Non-pigmented ciliary epithelial cell (primary cell): ENCODE measurements at places on chromosomes 5 and 9.
A peak's percentile ranks its signal among the peaks of the same experiment; 100 is the strongest.

GRCh38 chr5:34584165-34584564 lies 72.0 kb upstream of the RAI14 start:
- no peak for DNase-seq

DNA sequence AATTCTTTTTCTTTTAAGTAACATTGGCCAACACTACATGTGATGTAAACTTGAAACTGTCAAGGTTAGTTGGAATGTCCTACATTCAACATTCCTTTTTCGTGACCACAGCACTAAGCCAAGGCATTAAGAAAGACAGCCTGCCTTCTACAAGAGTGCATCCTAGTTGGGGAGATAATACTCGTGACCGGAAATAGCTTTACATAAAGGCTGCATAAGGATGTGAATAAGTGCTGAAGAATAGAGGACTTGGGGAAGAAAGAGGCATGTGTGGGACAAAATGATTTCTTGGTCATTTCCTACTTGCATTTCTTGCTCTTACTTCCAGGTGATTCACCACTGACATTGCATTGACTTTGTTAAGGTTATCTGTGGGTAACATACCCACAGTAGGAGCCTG lies 282.0 kb downstream of the DMRT2 start:
- DNase-seq: no peak

GRCh38 chr5:57085306-57086081 lies 88.4 kb upstream of the GPBP1 start:
- DNase-seq: no peak

- DNase-seq: no peak
Measured at GRCh38 chr5:14068136-14068535, 75.0 kb upstream of the TRIO start.

GRCh38 chr9:98555651-98556465 lies 152.9 kb downstream of the GABBR2 start:
- no peak for DNase-seq

- no peak for DNase-seq
Measured at GRCh38 chr5:123454259-123454911, 31.2 kb upstream of the CEP120 start.

GRCh38 chr5:16350816-16351215 lies 114.8 kb downstream of the ZNF622 start:
- DNase-seq: no peak

- no peak for DNase-seq
Measured at GRCh38 chr5:101991486-101991885, 304.6 kb downstream of the SLCO4C1 start.

DNA sequence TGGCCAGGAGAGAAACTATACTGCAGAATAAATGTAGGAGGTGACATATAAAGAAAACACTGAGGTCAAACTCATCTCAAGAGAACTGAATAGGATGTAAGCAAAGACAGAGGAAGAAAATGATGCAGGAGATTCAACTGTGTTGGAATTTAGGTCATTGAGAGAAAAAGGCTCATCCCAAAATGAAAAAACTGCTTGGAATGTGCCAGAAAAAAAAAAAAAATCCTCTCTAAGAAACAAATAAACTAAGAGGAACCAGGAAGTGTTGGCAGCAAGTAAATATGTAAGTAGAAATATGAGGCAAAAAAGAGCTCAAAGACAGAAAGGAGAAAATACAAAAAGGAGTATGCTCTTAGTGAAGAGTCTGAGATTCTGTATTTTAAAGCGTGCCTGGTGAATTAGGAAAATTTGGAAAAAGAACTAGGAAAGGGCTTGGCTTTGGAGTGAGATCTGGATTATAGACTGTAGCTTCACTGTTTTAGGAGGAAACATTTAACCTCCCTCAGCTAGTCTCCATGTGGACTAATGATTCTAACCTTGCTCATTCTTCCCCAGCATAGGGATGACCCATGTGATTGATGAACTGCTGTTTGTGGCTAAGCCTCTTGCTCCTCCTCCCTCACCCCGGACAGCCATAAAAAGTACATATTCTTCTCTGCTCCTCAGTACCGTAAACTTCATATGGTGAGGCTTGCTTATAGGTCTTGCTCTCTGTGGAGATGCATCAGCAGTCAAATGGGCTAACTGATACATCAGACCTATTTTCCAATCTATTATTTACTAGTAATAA lies 185.6 kb upstream of the POU5F2 start:
- no peak for DNase-seq

GRCh38 chr5:158801268-158801667 lies 298.4 kb downstream of the EBF1 start:
- DNase-seq: no peak

- DNase-seq: no peak
Measured at GRCh38 chr9:136977223-136977622, at the start of gene PTGDS. Gene PTGDS (plus strand): TSS chr9:136977504. CDS start chr9:136977579, 75 bp downstream.

DNA sequence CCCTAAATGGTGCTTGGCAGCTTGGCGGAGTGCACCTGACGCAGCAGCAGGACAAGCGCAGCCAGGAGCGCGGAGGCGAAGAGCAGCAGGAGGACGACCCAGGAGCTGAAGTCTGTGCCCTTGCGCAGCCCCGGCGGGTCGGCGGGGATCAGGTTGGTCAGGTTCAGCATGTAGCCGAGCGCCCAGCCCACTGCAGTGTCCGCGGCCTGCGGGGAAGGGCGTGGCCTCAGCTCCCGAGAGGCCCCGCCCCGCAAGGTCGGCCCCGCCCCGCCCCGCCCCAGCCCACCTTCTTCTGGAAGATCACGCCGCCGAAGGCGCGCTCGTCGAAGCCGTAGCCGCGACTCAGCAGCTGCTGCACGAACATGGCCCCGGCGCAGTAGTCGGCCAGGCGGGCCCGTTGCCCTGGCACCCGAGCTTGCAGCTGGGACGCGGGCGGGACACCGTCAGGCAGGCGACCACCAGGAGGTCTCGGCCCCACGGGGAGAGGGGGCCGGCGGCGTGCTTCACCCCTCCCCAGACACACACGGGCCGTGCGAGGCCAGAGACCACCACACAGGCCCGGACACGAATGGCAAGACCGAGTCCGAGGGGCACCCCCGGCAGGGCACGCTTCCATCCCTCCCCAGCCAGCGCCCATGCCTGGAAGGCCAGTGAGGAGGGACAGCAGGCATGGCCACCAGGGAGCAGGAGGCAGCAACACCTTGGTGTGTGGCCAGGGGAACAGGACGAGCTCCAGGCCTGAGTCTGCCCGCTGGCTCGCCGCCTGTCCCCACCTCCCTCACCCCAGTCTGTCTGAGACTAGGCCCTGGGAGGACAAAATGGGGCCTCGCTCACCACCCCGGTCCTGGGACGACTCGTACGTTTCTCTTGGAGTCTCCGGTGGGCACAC lies 2.9 kb upstream of the NPDC1 start:
- DNase-seq: no peak

DNA sequence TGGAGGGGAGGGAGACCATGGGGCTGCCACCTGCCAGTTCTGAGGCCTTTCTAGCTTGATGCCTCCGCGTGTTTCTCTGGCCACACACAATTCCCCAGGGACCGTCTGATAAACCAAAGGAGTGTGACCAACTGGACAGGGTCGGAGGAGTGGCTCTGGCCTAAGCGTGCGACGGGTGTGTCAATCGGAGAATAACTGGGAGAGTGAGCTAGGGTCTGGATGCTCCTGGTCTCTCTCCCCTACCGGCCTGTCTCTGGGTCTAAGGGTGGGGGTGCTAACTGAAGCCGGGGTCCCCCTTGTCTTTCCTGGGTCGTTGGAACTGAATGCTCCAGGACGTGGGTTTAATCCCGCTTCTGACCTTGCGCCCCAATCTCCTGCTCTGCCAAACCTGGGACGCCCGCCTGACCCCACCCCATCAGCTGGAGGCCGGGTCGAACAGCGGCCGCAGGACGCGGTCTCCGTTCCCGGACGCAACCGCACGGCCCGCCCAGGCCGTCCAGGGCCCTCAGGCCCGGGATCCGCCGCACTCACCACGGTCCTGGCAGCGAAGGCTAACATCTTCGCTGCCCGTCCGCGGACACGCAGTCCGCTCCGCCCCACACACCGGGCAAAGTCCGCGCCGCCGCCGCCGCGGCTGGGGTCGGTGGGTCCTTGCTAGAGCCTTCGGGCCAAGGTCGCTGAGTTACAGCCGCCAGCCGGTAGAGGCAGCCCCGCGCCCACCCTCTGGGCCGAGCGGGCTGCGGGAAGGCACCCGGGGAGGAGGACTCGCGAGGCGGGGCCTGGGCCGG lies 447 bp downstream of the CRAT start:
- DNase-seq: no peak

DNA sequence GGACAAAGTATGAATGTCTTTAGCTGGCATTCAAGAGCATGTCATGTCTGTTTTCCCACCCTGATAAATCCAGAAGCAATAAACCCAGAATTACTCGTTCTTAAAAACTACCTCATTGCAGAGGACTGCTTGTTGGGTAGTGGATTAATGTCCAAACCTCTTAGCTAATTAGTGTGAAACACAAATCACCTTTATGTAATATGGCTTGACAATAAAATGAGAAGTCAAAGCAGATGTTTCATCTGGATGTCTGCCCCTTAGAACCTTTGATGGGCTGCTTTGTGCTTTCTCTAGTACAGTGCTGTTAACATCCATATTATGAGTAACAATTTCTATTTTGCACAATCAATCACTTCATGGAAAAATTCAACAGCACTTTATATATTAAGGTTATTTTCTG lies 149.1 kb upstream of the TUT7 start:
- no peak for DNase-seq

DNA sequence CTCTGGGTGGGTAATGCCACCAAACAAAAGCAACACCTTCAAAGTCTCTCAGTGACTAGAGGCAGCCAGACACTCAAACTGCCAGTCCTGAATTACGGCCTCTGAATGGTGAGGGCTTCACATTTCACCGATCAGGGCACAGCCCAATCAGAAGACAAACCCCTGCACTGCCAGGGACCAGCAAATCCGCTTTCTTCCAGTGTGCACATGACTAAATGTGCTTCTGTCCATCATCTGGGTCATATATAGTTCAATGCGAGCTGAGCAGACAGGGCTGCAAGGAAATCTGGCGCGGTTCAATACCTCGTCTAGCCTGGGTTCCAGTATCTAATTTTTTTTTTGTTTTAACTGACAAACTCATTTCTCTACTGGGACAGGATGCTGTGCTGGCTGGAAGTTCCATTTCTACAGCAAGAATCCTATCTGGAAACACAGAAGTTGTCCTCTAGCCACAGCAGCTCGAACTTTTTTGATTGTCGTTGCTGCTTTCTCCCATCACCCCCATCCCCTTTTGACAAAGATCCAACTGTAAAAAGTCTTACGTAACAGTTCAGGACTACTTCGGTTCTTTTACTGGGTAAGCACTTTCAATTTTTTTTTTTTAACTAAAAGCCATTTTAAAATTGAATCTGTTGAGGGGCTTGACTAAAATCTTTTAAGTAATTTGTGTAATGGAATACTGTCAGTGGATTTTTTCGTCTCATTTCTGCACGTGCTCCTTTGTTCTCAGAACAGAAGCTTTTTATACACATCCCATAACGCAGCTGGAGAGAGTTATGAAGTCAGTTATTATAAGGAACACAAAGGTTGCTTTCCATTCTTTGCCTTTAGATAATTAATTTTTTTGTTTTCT lies 112.7 kb downstream of the NR6A1 start:
- peak; percentile 96 for DNase-seq

- no peak for DNase-seq
Measured at GRCh38 chr5:174725991-174726601, 1.7 kb downstream of the MSX2 start.

GRCh38 chr5:142197098-142197497 lies 88.5 kb downstream of the NDFIP1 start:
- DNase-seq: no peak

- no peak for DNase-seq
Measured at GRCh38 chr9:77508396-77508795, 139.7 kb downstream of the GNA14 start.

DNA sequence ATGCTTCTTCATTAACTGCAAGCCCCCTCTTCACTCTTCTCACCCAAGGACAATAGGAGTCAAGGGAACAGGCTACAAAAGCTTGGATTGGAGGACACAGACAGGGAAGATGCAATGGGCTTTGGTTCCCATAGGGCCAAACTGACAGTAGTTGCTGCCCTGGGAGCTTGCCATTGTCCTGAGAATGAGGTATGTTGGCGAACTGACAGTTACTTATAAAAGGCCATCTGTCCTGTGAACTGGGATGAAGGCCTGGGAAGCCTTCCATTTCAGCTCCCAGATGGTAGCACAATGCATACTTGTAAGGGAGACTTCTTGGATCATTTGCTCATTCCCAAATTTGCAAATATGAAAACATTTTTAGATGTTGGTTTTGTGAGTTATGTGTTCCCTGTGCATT lies 88.9 kb downstream of the SNCAIP start:
- no peak for DNase-seq

DNA sequence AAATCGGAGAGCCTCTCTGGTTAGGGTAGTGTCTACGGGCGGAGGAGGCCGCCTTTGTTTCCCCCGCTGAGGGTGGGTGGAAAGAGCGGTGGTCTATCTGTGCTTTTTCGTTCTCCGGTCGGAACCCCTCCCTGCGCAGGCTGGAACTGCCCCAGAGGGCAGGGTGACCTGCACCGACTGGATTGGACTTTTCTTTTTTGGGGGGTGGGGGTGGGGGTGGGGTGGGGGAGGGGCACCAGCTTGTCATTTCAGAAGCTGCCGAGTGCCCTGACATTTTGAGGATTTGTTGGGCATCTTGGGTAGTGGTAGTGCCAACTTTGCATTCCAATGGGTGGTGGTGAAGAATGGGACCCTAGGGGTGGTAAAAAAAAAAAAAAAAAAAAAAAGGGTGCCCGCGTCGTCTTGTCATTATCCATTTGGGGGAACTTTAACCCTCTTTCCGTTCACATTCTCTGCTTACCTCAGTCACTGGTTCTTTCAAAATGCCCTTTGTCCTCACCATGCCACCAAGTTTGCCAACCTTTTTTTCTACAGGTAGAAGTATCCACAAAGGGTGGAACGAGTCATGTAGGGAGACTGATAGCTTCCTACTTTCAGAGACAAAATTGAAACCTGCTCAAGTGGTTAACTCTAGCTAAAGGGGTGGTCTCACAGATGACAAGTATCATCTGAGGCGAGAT lies 1.3 kb downstream of the UBE2R2 start:
- DNase-seq: no peak
